ENCODE measurements at places on chromosomes 2 and 18.
A peak's percentile ranks its signal among the peaks of the same experiment; 100 is the strongest.

GRCh38 chr2:48438266-48438665 lies 91.7 kb upstream of the STON1 start:
- DNase-seq, result no peak

DNA sequence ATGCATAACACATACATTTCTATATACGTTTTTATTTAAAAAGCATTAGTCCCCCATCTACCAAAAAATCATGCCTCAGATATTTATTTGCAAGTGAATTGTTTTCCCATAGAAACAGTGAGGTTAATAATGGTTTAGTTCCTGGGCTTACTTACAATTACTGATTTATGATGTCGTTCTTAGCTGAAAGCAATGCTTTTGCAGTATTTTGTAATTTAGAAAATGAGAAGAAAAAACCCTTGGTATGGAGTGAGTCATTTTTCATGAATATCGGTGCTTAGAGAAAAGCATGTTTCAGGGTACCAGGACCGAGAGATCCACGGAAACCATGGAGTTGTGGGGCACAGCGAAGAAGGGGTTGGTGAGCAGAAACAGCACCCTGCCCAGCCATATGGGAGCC lies 12.0 kb upstream of the CDK15 start:
- no peak for DNase-seq

DNA sequence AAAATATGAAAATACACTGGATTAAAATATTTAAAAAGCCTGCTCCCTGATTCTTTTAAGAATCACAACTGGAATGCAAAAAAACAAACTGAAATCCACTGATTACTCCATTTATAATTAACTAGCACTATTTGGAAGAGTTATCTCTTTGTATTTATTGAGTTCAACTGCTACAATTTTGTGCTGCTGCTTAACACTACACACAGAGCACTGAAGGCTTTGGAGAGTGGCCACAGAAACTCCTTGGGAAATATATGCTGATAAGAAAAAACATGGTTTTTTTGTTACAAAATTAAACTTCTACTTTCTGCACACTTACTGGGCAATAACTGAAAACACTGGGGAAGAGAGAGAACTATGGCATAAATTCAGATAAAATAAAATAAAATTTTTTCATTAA lies 19.8 kb upstream of the BZW1 start:
- no peak for DNase-seq

GRCh38 chr2:229620759-229621158 lies 93.6 kb downstream of the DNER start:
- peak; percentile 41 for DNase-seq

DNA sequence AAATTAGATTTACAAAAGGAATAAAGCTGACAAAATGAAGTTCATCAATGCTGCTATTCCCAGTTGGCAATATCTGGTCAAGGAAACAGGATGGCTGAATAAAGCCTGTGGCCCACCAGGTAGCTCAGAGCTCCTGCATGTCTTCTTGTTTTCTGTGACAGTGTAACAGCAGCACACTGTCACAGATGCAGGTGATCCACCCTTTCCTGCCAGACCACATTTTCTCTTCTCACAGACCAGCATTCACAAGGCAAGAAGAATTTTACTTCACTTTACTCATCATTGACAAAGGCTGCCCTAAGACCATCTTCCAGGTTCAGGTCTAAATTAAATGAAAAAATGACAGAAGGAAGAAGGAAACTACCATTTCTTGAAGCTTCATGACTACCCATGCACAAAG lies 166.2 kb upstream of the MEIS1 start:
- no peak for DNase-seq

DNA sequence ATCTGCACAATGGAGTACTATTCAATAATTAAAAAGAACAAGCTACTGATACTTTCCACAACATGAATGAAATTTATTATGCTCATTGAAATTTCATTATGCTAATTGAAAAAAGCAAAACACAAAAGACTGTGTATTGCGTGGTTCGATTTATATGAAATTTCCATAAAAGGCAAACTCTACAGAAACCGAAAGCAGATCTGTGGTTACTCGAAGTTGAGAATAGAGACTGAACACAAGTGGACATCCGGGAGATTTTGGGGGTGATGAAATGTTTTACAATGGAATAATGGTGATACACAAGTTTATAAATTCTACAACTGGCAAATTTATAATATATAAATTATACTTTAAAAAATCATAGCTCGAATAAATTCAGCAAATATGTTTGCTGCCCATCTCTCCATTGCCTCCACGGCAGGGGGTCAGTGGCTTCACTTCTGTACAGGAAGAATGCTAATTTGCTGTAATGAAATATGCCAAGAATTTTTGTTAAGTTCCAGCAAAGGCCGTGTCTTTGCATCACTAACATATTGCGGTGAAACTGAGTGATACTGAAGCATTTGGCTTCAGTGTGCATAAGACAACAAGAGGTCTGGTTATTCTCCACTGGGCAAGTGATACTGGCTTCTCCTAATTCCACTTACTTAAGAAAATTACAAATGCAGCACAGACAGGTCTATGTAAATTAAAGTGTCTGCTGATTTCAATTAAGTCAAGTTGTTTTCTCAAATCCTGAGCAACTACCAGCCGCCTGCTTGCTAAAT lies 96.7 kb downstream of the TMEM163 start:
- DNase-seq, result no peak

- DNase-seq, result no peak
Observed at GRCh38 chr2:148023861-148024260, 3.0 kb downstream of the MBD5 start.

GRCh38 chr2:122780251-122780650 lies 1024.8 kb downstream of the TSN start:
- no peak for DNase-seq

DNA sequence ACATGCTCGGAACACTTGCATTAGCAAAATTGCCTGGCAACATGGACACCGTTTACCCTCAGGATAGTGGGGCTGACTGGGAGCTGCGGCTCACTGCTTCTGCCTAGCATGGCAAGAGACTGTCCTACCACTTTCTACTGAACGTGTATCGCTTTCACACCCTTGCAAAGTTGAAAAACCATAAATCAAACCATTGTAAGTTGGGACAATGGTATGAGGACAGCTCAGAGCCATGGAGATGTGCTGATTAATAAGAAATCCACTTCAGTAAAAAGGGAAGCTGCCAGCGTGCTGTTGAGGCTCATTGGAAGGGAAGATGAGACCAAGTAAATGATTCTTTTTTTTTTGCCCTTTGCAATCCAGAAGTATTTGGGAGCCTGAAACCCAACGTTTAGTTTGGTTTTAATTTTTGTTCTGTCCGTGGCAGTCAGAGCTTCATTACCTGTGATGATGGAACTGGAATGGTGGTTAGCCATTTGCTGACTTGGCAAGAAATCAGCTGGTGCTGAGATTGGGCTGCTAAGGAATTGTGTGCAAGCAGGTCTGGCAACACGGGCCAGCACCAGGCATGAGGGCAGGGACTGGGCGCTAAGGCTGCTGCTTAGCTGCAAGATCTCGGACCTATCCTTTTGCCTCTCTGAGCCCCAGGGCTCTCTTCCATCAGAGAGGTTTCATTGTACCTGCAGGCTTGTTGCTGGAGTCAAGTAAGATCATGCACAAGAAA lies 75.5 kb upstream of the HS6ST1 start:
- no peak for DNase-seq

DNA sequence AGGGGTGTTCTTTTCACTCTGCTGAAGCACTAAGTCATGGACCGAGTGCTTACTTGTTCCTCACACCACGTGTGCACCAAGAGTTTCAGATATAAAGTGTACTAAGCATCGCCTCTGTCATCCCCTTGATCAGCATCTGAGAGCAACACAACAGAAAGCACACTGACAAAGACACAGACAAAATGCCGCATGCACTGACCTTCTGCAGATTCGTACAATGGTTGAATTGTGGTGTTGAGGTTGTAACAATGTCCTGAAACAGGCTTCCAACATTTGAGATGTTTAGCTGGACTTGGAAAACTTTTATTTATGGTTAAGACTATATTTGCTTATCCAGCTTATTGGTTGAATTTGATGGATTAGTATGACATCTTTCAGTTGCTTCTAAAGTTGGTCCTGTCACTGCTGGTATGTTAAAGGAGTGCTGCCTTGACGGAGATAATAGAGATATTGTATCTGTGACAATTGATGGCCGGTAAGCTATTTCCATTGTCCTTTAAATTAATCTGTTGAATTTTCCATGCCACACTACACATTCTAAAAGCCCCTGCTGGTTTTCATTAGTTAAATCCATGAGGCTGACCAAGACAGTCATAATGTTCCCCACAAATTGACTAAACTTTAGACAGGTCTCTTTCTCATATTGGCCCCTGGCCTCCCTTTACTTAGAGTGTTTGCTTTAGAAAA lies 99.9 kb downstream of the CBLN2 start:
- no peak for DNase-seq

GRCh38 chr2:122062506-122062905 lies 307.1 kb downstream of the TSN start:
- DNase-seq, result no peak

DNA sequence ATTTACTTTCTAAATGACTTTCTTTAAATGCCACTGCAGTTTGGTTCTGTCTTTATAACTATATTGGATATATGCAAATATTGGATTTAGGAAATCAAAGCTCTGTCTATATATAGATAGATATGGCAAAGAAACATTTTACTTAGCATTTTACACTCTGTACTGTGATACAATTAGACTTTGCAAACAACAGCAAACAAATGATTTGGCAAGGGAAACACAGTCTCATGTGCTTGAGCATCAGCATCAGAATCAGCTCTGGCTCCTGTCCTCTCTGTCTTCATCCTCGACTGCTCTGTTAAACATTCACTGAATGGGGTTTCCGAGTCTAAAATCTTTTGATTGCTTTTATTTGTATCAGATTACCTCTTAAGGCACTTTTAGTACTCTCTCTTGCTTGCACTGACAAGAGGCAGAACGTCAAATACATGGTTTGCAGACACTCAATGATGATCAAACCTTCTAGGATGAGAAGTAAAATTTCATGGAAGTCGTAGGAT lies 176.8 kb upstream of the LRP1B start:
- DNase-seq, result no peak

DNA sequence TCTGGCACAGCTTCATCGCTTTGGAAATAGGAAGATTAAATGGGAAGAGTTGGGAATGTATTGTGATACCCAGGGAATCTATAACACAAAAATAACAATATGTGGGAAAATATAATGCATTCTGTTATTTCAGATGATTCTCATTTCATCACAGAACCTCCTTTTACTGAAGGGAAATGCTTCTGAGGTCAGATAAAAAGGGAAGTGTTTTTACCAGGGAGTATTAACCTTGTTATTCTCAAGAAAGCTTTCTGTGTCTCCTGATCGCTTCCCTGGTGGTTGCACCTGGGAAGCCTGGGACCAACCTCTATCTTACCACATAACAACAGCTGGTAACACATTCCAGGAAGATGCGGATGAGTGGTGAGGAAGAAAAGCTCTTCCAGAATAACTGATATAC lies 47.2 kb downstream of the SCG2 start:
- DNase-seq, result no peak

DNA sequence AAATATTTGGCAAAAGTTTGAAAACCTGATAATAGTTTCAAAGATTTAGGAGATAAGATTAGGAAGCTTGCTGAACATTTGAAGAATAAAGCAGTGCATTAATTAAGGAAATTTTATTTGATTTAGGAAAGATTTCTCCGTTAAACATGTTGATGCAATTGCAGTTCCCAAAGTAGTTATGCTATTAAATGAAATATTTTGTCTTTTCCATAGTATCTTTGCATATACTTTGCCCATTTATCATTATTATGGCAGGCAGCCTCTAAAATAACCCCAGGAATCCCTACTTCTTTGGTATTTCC lies 136.5 kb downstream of the MREG start:
- DNase-seq, result no peak

GRCh38 chr2:45130736-45131135 lies 121.5 kb upstream of the SIX2 start:
- DNase-seq, result no peak

DNA sequence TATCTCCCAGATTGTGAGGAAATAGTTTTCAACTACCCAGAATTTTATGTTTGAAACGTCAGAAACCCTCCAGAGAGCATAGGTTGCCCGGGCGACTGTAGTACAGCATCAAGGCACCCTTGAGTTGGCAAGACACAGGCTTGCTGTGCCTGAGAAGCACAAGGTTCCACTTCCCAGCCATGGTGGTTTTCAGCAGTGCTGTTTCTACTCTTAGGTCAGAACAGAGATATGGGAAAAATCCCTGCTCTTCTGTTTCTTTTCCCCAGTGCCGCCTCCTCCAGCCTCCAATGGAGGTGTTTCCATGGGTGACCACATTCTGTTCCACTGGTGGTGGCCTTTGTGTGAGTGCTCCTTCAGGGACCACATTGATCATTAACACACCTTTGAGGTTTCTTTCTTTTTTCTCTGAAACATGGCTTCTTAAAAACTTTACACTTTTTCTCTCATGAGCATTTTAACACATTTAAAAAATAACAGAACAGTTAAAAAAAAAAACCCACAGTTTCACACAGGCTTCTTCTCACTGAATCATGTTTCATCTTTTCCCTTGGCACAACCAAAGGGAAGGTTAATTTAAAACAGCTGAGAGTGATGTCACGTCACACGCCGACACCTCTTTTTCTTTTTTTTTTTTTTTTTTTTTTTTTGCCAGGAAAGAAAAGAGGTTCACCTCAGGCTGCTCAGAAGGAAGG lies 229.3 kb upstream of the HDAC4 start:
- no peak for DNase-seq

GRCh38 chr18:8686611-8687010 lies 18.7 kb upstream of the MTCL1 start:
- peak; percentile 45 for DNase-seq

GRCh38 chr2:11807156-11808015 lies 61.0 kb downstream of the LPIN1 start:
- DNase-seq, result no peak

- no peak for DNase-seq
Observed at GRCh38 chr2:191922736-191923651, 76.1 kb upstream of the CAVIN2 start.

DNA sequence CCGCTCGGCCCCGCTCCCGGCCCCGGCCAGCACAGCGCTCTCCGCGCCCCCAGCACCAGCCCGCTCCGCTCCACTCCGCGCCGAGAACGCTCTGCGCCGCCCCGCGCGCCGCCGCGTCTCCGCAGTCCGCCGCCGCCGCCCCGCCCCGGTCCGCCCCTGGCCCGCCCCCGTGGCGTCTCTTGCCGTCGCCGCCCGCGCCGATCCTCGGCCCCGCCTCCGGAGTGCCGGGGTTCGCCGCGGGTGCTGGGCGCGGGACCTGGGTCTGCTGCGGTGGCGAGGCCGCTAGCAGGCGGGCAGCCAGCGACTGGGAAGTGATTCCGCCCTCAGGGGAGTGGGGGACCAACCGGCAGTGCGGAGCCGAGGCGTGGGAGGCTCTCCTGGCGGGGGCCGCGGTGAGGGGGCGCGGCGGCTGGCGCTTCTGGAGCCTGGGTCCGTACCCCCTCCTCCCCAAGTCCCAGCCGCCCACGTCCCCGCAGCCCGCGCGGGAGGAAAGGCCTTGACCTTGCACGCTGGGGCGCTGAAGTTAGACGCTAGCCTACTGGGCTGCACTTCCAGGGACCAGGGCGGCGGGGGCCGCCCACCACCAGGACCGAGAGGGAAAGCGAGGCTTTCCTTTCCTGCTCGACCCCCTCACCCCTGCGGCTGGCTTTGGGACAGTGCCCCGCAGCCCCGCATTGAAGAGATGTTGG lies at the start of gene HS6ST1:
TSS of gene HS6ST1 (minus strand) at position 93 of the 689 bp plus-strand sequence. CDS start 305 bp downstream, outside the sequence.
- peak; percentile 88 for DNase-seq

GRCh38 chr18:52691841-52692240 lies 351.8 kb downstream of the DCC start:
- DNase-seq, result no peak

- no peak for DNase-seq
Observed at GRCh38 chr18:79825913-79826312, 28.2 kb downstream of the KCNG2 start.

Measured in NCI-H146 (cell line).